ENCODE measurements at places on chromosomes 7 and 10. TPM values are rescaled to one million over a fixed set of nuclear protein-coding genes. Genes with fewer than 3 reads are reported as not detected.
A peak's percentile ranks its signal among the peaks of the same experiment; 100 is the strongest.

- no peak for DNase-seq
Measured at GRCh38 chr7:68147614-68148238, 1151.1 kb downstream of the TYW1 start.

Gene IQUB
- 5.4 TPM for total RNA-seq

DNA sequence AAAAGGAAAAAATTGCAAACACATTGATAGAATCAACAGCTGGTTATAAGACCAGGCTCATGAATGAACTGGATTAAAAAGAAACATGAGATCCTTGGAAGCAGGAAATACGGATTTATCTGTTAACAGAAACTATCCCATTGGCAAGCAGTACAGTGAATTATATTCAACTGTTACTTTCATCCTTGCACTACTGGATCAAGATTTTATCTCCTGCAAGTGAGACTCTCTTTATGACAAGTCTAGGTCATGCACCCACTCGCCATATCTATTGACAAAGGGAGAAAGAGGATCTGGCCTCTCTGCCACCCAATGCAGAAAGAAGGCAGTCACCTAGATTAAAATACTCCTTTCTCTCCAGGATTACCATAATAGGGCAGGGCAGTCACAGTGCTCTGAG lies 41.4 kb downstream of the CSTF2T start:
- DNase-seq = no peak

DNA sequence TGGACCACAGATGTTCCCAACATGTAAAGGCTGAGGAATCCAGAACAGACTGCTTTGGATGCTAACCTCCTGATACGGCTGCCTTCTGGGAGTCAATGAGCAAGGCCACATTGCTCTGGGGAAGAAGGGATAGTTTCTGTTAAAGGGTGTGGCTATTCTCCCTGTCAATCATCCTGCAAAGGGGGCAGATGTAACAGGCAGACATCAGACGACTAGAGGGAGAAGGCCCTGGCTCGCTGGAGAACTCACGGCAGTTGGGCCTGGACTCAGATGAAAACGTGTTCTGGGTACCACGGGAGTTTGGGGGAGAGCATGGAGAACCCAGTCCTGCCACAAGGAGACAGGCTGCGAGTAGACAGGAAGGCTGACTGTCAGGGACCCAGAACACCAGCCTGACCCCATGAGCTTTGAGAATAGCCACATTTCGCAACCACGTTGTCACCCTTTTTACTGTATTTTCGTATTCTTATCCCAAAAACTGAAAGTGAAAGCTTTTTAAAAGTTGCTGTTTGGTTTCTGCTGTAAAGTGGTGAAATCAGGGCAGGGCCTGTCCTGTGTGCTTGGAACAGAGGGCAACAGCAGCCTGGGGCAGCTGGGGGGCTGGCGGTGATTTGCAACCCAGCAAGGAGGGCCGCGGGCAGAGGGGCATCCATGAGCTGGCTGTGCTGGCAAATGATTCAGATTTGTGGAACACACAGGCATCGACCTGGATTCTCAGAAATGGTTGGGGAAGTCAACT lies 95.3 kb downstream of the MYOF start:
- DNase-seq = no peak

- DNase-seq = peak; percentile 22
Measured at GRCh38 chr10:63711361-63711760, 190.2 kb downstream of the REEP3 start.
